ENCODE measurements at places on chromosomes 1 and 21. TPM values are rescaled to one million over a fixed set of nuclear protein-coding genes. Genes with fewer than 3 reads are reported as not detected.

C1orf53 gene
- total RNA-seq: not detected

CD52 gene
- total RNA-seq: 2.7 TPM

GRCh38 chr1:185300152-185300551 lies 16.9 kb downstream of the IVNS1ABP start:
- no peak overlapping the region for H3K4me3 ChIP-seq
- no peaks in the 10 kb centered on the region for H3K4me1 ChIP-seq
- H3K27me3 ChIP-seq: no peaks in the 10 kb centered on the region
- H3K27ac ChIP-seq: no peak overlapping the region

DNA sequence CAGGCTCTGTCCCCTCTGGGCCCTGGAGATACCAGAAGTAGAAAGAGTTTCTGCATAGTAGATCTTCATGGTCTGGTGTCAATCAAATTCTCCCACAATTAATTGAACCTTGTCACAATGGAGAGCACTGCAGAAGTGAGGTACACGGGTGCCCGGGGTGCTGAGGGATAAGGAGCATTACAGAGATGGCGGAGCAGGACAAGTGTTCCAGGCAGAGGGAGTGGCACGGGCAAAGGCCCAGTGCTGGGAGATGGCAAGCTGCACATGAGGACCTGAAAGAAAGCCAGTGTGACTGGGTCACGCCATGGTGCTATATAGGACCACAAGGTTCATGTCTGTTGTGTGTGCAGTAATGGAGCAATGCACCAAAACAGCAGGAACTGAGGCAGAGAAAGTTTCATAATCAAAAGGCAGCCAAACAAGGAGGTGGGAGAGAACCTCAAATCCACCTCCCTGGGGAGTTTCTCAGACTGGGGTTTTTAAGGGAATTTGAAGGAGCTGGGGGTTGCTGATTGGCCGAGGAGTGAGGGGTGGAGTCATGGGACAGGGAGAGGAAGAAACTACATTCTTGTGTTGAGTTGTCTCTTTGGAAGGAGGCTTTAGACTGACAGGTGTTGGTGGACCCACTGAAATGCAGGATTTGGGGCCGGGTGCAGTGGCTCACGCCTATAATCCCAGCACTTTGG lies 27.7 kb downstream of the ACOT11 start:
- H3K36me3 ChIP-seq: no peaks in the 10 kb centered on the region
- no peak overlapping the region for H3K4me3 ChIP-seq
- no peak for DNase-seq
- no peaks in the 10 kb centered on the region for H3K27me3 ChIP-seq
- H3K27ac ChIP-seq: no peak overlapping the region

DNA sequence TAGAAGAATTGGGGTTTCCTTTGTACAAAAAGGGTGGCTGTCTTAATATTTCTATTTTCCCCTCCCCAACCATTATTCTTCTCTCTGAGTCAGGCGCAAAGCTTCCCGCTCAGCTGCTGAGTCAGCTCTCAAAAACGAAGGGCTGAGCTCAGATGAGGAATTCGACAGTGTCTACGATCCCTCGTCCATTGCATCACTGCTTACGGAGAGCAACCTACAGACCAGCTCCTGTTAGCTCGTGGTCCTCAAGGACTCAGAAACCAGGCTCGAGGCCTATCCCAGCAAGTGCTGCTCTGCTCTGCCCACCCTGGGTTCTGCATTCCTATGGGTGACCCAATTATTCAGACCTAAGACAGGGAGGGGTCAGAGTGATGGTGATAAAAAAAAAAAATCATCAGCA lies 3.0 kb upstream of the TUFT1 start:
- no peaks in the 10 kb centered on the region for H3K27me3 ChIP-seq
- H3K27ac ChIP-seq: no peak overlapping the region
- peaks cover 12% of the 10 kb centered on the region for H3K4me1 ChIP-seq
- no peak overlapping the region for H3K4me3 ChIP-seq
- no peaks in the 10 kb centered on the region for H3K36me3 ChIP-seq

PHLDA3 gene
- 65.7 TPM for total RNA-seq

GRCh38 chr1:201728731-201729130 lies 100.2 kb upstream of the IPO9 start:
- H3K36me3 ChIP-seq: no peaks in the 10 kb centered on the region
- no peak for DNase-seq
- no peaks in the 10 kb centered on the region for H3K27me3 ChIP-seq
- no peak overlapping the region for H3K27ac ChIP-seq

- no peaks in the 10 kb centered on the region for H3K36me3 ChIP-seq
- DNase-seq: no peak
- H3K4me1 ChIP-seq: peaks cover 9% of the 10 kb centered on the region
- H3K27me3 ChIP-seq: no peaks in the 10 kb centered on the region
Observed at GRCh38 chr21:43644609-43645008, 14.7 kb downstream of the HSF2BP start.

TNFRSF14 gene
- total RNA-seq: 55.6 TPM

DNA sequence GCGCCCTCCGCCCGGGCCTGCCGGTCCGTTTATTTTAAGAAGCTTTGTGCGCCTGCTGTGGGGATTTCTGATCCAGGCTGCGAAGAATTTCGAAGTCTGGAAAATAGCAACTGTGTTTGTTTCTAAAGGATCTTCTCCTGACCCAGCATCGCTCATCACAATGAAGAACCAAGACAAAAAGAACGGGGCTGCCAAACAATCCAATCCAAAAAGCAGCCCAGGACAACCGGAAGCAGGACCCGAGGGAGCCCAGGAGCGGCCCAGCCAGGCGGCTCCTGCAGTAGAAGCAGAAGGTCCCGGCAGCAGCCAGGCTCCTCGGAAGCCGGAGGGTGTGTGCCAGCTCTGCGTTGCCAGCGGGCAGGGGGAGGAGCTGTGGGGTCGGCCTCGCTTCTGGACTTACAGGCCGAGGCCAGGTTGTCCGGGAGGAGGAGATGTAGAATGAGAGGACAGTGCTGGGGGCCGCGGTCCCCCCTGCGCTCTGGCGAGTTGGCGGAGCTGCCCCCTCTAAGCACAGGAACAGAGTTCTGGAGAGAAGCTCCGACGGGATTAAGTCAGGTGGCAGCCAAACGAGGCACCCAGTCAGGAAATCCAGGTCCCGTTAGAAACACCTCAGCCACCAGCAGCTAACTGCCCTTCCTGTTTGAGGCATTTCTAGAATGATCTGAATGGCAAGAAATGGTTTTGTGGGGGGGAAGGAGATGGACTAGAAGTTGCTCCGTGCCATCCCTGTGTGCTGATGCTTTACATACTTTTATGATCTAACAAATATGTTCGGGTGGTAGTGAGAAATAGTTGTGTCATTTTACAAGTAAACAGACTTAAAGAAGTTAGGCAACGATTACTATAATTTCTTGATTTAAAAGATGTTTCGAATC lies 948 bp downstream of the TXLNA start:
- peak overlapping the region; percentile 92 for H3K27ac ChIP-seq
- peaks cover 11% of the 10 kb centered on the region for H3K36me3 ChIP-seq
- peak overlapping the region; percentile 82 for H3K4me3 ChIP-seq
- DNase-seq: no peak

- H3K27ac ChIP-seq: peak overlapping the region; percentile 46
- peak; percentile 75 for DNase-seq
- H3K4me1 ChIP-seq: peaks cover 11% of the 10 kb centered on the region
- peak overlapping the region; percentile 32 for H3K4me3 ChIP-seq
- H3K36me3 ChIP-seq: no peaks in the 10 kb centered on the region
Observed at GRCh38 chr1:202034683-202035462, 24.5 kb downstream of the ELF3 start.

DNA sequence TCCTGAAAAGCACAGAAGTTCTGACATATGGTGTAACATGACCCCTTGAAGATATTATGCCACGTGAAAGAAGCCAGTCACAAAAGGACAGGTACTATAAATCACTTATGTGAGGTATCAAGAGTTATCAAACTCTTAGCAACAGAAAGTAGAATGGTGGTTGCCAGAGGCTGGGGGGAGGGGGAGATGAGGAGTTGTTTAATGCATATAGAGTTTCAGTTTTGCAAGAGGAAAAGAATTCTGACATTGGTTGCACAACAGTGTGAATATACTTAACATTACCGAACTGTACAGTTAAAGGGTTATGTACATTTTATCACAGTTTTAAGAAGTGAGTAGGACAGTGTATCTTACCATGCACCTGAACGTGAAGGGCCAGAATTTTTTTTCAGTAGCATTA lies 80.0 kb downstream of the USP25 start:
- H3K27ac ChIP-seq: no peak overlapping the region
- no peaks in the 10 kb centered on the region for H3K27me3 ChIP-seq
- no peaks in the 10 kb centered on the region for H3K36me3 ChIP-seq
- DNase-seq: no peak

ERICH3 gene
- total RNA-seq: not detected

GRCh38 chr1:217478450-217478849 lies 152.4 kb downstream of the GPATCH2 start:
- H3K27ac ChIP-seq: no peak overlapping the region
- H3K36me3 ChIP-seq: no peaks in the 10 kb centered on the region
- no peaks in the 10 kb centered on the region for H3K27me3 ChIP-seq
- no peak for DNase-seq

LRRIQ3 gene
- total RNA-seq: 1.1 TPM

DNA sequence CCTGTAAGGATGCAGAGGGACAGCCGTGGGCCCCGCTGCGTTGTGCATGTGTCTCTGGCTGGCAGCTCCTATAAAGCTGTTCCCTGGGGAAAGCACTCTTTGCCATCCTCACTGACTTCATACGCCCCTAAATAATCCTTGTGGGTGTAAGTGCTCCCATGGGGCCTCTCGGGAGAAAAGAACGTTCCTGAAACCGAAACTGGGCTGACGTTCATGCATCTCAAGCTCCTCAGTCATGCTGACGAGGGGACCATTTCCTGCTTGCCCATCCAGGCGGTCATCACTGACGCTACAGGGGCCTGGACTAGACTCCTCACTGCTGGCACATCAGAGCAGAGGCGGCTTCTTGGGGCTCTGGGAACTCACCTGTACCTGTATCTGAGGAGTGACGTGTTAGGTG lies 73.1 kb upstream of the USP24 start:
- DNase-seq: no peak
- H3K36me3 ChIP-seq: no peaks in the 10 kb centered on the region
- H3K27ac ChIP-seq: no peak overlapping the region
- H3K4me1 ChIP-seq: no peaks in the 10 kb centered on the region

TRIM17 gene
- total RNA-seq: not detected

USP21 gene
- 23.2 TPM for total RNA-seq

DNA sequence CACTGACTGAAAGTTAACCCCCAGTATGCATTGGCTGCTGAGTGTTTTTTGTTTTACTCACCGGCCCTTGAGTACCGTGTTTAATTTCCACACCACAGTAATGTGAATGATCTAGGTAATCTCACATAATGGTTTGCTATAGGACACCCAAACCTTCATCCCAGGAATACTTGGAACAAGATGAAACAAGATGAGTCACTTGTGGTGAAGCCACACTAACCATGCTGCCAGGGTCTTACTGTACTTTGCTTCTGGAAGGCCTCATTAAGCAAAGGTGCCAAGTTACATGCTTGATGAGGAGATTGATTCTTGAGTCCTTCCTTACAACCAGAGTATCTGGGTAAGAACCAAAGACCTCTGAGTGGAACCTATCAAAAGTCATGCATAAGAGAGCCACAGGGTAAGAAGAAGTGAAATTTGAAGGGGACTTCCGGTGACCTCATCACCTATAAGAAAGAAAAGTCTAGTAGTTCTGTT lies 163.3 kb downstream of the NRIP1 start:
- no peak for DNase-seq
- no peak overlapping the region for H3K27ac ChIP-seq
- no peak overlapping the region for H3K4me3 ChIP-seq
- no peaks in the 10 kb centered on the region for H3K4me1 ChIP-seq
- no peaks in the 10 kb centered on the region for H3K36me3 ChIP-seq

DNA sequence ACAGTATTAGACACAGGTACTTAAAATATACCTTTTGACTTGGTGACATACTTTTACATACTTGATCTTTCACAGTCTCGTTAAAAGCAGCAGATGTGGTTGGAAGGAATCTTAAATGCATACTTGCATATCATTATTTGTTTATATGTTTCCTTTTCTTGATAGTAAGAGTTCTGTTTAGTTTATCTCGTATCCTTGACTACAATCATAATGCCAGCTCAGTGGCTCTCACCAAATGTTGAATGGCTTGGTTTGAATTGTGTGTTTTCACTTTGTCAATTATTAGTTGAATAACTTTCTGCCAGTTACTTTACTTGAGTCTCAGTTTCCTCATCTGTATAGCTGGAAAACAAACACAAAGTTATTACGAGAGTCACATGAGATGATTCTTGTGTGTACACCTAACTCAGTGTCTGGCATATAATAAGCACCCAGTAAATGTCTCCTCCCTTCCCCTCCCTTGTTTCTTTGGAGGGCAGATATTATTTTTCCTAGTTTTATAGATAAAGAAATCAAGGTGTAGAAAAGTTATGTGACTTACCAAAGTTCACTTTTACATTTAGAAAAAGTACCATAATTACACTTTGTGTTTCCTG lies 131.6 kb upstream of the IVNS1ABP start:
- H3K4me1 ChIP-seq: no peaks in the 10 kb centered on the region
- no peak overlapping the region for H3K27ac ChIP-seq
- no peaks in the 10 kb centered on the region for H3K36me3 ChIP-seq
- no peak for DNase-seq
- no peaks in the 10 kb centered on the region for H3K27me3 ChIP-seq

GRCh38 chr1:201599548-201599947 lies 60.6 kb downstream of the NAV1 start:
- H3K27me3 ChIP-seq: no peaks in the 10 kb centered on the region
- H3K36me3 ChIP-seq: no peaks in the 10 kb centered on the region
- no peak overlapping the region for H3K27ac ChIP-seq
- H3K4me3 ChIP-seq: no peak overlapping the region
- peaks cover 21% of the 10 kb centered on the region for H3K4me1 ChIP-seq

- no peak overlapping the region for H3K4me3 ChIP-seq
- H3K36me3 ChIP-seq: no peaks in the 10 kb centered on the region
- no peaks in the 10 kb centered on the region for H3K27me3 ChIP-seq
- peak overlapping the region; percentile 84 for H3K27ac ChIP-seq
- peaks cover 16% of the 10 kb centered on the region for H3K4me1 ChIP-seq
- no peak for DNase-seq
Observed at GRCh38 chr21:38678827-38679226, 126.9 kb upstream of the ETS2 start.

GRCh38 chr1:39576016-39576657 lies 453 bp downstream of the PABPC4 start:
- peak overlapping the region; percentile 80 for H3K4me3 ChIP-seq
- no peaks in the 10 kb centered on the region for H3K27me3 ChIP-seq
- peaks cover 11% of the 10 kb centered on the region for H3K36me3 ChIP-seq
- peaks cover 30% of the 10 kb centered on the region for H3K4me1 ChIP-seq
- DNase-seq: no peak

- no peak for DNase-seq
- H3K4me1 ChIP-seq: no peaks in the 10 kb centered on the region
- no peaks in the 10 kb centered on the region for H3K27me3 ChIP-seq
Observed at GRCh38 chr1:160731990-160732389, 7.1 kb upstream of the SLAMF7 start.

TRIM33 gene
- total RNA-seq: 61.2 TPM
